Memory B cell (primary cell): ENCODE measurements at places on chromosomes 2 and 18.

- DNase-seq = no peak
Measured at GRCh38 chr2:85958731-85959130, 69.9 kb upstream of the ST3GAL5 start.

- no peak for DNase-seq
Measured at GRCh38 chr2:218130377-218130776, 4.5 kb downstream of the CXCR2 start.

GRCh38 chr18:31592506-31593157 lies 955 bp downstream of the TTR start:
- DNase-seq = no peak

DNA sequence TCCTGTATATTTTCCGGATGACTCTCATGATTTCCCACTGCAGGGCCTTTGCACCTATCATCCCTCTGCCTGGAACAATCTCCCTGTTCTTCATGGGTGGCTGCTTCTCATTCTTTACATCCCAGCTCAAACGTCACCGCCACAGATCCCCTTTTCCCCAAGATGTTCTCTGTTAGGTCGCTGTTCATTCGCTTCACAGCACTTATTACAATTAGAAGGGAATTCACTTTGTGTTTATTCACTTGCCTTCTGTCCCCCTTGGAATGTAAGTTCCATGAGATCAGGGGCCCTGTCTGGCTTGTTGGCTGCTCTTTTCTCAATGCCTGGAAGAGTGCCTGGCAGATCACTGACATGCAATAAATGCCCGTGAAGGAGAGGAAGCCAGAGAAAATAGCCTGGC lies 106.7 kb downstream of the FOXI3 start:
- DNase-seq = no peak

DNA sequence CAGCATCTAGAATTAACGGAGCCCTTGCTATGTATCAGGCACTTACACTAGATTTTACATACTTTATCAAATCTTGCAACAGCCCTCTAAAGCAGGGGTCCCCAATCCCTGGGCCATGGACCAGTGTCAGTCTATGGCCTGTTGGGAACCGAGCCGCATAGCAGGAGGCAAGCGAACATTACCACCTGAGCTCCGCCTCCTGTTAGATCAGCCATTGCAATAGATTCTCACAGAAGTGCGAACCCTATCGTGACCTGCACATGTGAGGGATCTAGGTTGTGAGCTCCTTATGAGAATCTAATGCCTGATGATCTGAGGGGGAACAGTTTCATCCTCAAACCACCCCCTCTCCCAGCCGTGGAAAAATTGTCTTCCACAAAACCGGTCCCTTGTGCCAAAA lies 13.4 kb downstream of the DNAJB2 start:
- DNase-seq = no peak

GRCh38 chr2:64931246-64932115 lies 57.7 kb upstream of the SLC1A4 start:
- DNase-seq = no peak

DNA sequence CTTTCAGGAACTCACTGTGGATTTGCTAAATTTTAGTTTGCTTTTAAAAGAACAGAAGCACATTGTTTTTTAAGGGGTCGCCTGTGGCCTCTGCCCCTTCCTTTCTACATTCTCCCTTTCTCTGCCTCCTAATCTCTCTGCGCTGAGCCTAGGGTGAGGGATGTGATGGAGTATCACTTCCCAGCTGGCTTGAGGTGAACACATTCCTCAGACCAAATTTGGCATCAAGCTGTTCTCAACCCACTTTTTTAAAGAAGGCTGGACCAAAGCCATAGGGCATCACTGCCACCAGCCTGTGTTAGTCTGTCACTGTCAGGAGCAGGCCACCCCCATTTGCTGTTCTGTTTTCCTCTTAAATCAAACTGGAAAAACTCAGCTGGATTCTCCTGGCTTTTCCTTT lies 27.4 kb downstream of the EIF4E2 start:
- no peak for DNase-seq

- no peak for DNase-seq
Measured at GRCh38 chr2:120674246-120675170, 61.2 kb upstream of the GLI2 start.

DNA sequence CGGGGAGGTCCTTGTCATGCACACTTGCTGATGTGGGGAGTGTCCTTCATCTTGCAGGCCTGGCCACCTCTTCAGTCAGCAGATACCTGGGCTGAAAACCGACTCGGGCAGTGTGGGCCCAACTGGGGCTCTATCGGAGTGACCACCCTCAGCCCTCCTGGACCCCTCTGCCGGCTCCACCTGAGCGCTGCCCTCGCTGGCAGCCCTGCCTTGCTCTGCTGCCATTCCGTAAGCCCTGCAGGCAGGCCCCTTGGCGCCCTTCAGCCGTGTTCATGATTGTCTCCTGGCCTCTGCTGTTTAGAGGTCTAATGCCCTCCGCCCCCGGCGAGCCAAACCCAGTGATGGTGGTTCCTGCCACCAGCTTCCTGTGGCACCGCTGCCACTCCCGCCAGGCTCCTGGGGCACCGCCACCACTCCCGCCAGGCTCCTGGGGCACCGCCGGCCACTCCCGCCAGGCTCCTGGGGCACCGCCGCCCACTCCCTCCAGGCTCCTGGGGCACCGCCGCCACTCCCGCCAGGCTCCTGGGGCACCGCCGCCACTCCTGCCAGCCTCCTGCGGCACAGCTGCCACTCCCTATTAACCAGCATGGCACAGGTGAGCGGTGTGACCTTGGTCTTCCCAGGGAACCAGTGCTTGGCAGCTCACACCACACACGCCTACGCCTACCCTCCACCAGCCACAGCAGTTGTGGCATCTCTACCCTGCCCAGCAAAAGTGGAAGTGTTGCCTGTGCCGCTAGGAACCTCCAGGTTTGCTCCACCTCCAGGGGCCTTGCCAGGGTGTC lies 15.9 kb downstream of the CAPN10 start:
- no peak for DNase-seq

DNA sequence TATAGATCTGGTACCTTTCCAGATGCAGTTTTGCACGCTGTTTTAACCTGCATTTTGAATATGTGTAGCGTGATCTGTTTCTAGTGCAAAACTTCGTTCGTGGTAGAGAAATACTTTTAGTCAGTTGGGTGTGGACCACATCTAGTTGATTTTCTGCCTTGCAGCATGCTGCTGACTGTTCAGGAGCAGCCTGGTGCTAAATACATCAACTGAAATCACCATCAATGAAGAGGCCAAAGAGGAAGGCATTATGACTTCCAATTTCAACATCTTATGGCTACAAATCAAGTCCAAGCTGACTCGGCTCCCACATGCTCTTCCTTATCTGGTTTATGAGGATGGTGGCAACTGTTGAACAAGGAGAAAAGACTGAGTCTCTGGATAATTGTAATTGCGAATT lies 298.5 kb downstream of the ZNF521 start:
- DNase-seq = no peak

- DNase-seq = no peak
Measured at GRCh38 chr2:26952374-26952773, 18.1 kb upstream of the MAPRE3 start.

- no peak for DNase-seq
Measured at GRCh38 chr2:46032996-46033395, 264.2 kb upstream of the EPAS1 start.

DNA sequence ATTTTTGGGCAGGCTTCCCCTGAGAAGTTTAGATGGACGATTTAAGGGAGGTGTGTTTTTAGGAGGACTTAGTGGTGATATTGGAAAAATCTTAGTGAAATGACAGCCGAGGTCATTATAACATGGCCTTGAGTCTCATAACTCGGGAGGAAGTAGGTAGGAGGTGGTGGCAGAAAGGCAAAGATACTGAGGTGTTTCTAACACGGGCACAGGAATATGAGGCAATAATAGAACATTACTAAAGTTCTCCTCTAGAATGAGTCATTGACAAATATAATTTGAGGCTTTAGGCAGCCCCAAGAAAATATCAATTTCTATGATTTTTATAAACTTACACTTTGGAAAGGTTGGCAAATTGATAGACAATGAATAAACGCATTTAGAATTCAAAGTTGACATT lies 146.1 kb upstream of the ZEB2 start:
- DNase-seq = no peak

DNA sequence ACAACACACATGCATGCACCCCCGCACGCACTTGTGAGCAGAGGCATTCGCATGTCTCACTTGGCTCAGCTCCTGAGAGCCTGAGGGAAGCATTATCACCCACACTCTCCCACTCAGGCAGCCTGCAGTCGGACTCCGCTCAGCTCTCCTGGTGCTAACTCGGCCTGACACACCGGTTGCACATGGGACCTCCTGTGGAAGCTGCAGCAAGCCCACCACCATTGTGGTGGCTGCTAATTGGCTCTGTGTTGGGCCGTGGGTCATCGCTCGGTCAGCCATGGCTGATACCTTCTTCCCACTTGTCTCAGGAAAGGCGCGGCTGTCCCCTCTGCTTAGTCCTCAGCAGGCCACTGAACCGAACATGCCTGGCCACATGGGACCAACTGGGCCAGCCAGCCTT lies 13.7 kb upstream of the TEX261 start:
- no peak for DNase-seq

- DNase-seq = no peak
Measured at GRCh38 chr2:240395896-240396622, 39.4 kb upstream of the GPC1 start.

DNA sequence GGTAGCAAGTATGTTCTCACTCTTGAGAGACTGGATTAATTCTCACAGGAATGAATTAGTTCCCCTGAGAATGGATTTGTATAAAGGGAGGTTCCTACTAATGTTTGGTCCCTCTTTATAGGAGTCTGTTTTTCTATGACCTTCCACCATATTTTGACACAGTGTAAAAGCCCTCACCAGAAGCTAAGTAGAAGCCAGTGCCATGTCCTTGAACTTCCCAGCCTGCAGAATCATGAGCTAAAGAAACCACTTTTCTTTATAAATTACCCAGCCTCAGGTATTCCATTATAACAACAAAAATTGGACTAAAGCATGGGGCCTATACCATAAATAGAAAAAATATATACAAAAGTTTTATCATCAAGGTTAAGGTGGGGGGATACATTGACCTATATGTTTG lies 227.9 kb upstream of the DTNA start:
- DNase-seq = no peak

DNA sequence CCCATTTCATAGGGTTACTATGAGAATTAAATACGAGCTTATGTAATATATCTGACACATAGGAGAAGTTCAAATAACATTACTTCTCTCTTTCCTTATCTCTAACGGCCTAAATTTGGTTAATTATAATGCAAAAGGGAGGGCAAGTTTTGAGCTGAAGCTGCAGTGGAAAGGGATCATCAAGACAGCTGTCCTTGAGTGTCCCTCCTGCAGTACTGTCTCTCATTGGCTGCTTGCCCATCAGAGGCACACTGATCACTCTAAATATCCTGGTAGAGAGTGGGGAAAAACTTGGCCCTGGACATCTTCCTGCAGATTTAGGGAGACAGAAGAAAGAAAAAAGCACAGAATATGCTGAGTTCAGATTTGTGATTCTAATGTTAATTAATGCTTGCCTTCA lies 186.0 kb downstream of the CAMKMT start:
- DNase-seq = no peak

GRCh38 chr2:240731178-240731545 lies 39.5 kb downstream of the AQP12A start:
- no peak for DNase-seq

- DNase-seq = no peak
Measured at GRCh38 chr2:203721781-203722300, 15.4 kb downstream of the CD28 start.

DNA sequence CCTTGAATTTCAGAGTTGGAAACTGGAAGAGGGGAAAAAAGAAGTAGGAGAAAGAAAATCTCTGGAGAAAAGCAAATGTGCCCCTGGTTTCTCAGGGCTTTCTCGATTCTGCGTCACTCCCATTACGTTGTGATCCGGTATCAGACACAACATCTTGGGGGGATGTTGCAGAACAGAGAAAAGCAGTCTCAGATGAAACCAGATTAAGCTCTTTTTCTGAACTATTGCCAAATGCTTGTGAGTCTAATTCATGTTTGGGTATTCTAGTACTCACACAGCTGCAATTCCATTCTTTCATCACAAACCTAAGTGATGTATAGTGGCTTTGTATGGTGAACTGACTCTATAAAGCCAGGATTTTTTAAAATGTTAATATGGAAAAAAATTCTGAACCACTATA lies 233.2 kb downstream of the TCF4 start:
- DNase-seq = no peak
